Heart left ventricle (tissue), 16 donors: ENCODE measurements at places on chromosomes 6 and 20.

DNA sequence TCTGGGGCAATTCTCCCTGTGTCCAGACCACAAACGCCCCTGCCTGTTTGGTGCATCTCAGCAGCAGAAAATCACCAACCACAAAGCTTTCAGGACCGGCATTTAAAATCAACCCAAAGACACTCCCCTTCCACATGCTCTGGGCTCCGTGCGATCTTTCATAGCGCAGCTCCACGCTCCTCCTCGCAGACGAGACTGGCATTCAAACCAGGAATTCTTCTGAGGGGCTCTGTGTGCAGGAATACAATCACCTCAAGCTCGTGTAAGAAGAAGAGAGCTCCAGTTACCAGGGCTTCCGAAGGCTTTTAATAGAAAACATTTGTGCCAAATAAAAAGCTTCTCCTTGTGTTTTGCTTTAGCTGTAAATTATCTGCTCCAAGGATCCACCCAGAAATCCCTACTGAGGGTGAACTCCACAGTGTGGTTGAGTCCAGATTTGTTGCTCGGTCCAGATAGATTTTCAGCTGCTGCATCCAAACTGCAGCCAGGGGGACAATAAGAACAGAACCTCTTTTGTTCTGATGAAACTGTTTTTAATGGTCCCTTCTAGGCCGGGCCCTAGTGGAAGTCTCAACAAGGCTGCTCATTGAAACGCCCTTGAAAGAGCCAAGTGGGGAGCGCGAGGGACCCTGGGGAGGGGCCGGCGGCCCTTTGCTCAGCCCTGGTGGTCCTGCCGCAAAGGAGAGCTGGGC, 16.4 kb upstream of the BMP7 start:
- DNase-seq, result no peak

DNA sequence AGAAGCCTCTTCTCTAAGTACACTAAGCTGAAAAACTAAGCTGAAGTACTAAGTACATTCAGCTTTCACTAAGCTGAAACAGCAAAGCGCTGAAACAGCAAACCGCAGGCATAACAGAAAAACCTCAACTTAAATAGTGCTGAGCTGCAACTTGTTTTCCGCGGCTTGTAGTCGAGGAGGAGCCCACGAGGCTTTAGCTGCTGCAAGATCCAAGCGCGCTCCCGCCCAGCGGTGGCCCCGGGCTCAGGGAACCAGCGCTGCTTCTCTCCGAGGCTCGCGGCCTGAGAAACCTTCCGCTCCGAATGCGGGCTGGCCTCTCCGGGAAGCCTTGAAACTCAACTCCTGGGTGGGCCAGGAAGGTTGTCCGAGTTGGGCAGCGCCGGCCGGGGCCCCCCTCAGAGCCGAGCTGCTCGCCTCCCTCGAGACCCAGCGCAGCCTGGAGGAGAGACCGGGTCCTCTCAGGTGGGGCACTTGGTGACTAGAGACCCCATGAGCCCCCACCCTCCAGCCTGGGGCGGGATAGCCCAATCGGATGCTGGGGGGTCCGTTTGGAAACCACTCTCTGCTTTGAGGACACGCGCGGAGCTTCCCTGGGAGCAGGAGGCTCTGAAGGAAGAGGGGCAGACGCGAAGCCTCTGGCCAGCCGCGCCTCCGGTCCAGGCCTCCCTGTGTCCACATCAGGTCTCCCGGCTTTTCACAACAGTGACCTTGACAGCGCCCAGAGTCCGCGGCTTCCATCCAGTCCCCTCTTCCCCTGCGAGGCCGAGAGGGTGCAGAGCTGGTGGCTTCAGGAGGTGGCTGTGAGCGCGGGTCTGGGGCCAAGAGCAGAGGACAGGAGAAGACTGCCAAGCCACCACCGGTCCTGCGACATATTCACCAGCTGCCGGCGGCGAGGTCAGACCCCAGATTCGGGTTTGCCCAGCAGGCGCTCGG, 38.1 kb upstream of the HLA-E start:
- no peak for DNase-seq

DNA sequence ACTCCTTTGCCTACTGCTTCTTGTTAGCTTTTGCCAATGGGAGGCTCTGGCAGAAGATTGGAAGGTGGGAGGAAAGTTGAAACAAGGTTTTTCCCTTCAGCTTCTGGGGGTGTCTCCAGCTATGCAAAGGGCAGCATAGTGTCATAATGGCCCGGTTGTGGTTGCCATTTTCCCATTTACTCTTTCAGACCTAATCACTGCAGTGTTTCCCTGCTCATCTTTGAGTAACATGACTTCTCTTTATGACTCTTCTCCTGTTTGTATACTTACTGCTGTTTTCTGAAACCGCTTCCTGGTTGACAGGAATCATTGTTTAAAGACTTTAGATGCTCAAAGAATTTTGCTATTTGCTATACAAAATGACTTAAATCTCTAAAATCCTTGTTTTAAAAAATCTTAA, 19.9 kb downstream of the NRN1 start:
- DNase-seq, result no peak

GRCh38 chr6:33431880-33432541, 12.1 kb downstream of the SYNGAP1 start:
- no peak for DNase-seq

DNA sequence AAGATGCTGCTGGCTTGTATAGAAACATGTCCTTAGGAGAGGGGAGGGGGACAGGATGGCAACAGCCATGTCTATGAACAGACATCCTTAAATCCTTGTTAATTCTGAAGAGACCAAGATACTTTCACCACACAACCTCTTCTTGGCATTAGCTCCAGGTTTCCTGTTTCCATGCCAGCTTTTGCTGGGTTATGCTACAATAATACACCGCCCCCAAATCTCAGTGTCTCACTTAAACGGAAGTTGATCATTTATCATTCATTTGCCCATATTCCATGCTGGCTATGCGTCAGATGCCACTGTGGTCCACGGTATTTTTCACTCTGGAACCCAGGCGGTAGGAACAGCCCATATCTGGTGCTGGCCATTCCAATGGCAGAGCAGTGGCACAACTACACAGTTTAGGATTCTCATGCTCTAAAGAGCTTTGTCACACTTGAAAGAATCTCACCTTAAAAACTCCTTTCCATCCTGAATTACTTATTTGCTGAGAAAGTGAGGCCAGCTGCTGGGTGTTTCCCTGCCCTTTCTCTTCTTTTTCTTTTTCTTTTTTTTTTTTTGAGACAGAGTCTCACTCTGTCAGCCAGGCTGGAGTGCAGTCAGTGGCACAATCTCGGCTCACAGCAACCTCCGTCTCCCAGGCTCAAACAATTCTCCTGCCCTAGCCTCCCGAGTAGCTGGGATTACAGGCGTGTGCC, 3.7 kb upstream of the RNASET2 start:
- no peak for DNase-seq

DNA sequence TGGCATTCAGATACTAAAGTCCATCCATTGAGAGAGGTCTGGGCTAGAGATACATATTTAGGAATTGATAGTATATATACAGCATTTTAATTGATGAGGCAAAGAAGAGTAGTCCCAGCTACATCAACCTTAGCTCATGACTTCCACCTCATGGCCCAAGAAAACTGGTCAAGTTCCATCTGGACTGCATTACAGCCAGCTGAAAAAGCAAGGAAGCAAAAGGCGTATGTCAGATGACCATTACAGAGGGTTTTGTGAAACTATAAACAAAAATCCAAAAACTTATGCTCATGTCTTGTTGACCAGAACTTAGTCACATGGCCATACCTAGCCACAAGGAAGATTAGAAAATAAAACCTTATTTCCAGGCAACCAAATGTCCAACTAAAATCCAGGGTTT, 46.8 kb upstream of the RNF146 start:
- no peak for DNase-seq

- DNase-seq, result no peak
Observed at GRCh38 chr6:16857969-16858592, 96.8 kb upstream of the ATXN1 start.

DNA sequence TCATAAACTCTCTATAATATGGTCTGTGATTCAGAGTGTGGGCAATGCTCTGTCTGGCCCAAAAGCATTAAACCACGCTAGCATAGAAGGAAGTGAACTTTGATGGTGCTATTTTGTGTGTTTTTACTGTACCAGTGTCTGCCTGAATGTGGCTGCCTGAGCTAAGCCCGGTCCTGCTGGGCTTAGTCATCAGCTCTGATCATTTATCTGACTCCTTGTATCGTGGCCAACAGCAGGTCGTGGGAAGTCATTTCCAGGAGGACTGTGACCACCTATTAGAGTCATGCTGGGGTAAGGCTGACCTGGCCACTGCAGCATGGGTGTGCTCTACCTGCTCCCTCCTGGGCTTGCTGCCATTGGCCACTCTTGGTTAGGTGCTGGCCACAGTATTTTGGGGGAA, 239.1 kb upstream of the CEP162 start:
- DNase-seq, result no peak
